ENCODE measurements at places on chromosomes 6 and 20. TPM values are rescaled to one million over a fixed set of nuclear protein-coding genes. Genes with fewer than 3 reads are reported as not detected.

The QKI gene
- 272 TPM for total RNA-seq

The OR10C1 gene
- total RNA-seq: not detected

The LAMP5 gene
- total RNA-seq: not detected

DNA sequence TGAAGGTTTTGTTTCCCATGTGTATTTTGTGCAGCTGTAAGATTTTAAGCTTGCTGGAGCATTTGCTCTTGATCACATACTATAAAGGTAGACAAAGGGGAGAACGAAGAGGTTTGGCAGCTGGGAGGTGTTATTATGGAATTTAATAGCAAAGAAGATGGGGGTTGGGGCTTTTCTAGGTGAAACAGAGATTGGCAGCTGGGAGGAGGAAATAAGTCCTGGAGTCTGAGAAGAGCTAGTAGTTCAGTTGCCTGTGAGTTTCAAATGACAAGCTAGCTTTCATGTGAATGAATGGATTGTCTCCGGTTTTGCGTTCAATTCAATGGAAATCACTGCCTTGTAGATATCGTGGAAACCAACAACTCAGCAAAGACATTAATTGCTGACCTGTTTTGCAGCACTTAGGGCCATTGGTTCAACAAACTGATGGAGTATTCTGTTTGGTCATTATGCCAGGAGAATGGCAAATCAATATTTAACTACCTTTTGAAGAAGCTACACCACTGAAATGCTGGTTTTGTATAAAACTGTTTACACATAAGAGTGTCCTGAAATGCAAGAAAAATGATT, 38.1 kb upstream of the FLRT3 start:
- DNase-seq: no peak

DNA sequence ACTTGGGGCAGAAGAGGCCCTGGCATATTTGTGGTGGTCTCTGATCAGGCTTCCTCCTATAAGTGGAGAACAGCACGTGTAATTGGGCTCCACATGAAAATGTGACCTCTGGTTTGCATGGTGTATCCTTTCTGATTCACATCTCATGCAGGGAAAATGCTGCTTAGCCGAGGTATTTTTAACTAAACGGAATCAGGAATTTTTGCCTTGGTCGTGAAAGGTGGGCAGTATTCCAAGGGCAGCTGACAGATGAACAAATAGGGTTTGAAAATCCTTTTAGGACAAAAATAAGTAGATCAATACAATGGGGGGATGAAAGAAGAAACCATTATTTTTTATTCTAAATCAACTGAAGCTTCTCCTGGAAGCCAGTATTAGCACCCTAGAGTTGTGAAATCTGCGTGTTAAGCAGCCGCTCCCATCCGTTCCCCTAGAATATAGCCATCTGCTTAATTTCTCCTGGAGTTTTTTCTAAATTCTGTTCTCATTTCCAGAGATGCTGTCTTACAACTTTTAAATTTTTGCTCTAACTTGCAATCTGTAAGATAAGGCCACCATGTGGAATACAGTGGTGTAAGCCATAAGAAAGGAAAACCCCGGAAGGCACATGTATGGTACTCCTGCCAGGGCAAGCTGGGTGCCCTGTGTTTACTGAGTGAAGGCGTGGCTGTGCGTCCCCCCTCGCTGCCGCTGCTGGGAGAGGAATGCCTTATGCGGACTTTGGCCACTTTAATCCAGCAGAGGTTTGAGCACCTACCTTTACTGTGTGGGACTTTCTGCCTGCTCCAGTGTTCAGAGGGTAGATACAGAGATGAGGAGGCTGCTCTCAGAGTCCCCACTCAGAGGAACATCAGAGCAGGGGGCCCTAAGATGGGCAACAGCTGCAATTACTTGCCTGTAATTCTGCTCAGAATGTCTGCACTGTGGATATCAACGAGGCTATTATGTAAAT, 52.4 kb downstream of the SYNJ2 start:
- DNase-seq: no peak

- DNase-seq: peak; percentile 38
These were observed 258.9 kb downstream of the COL12A1 start for GRCh38 chr6:74946961-74947360.

DNA sequence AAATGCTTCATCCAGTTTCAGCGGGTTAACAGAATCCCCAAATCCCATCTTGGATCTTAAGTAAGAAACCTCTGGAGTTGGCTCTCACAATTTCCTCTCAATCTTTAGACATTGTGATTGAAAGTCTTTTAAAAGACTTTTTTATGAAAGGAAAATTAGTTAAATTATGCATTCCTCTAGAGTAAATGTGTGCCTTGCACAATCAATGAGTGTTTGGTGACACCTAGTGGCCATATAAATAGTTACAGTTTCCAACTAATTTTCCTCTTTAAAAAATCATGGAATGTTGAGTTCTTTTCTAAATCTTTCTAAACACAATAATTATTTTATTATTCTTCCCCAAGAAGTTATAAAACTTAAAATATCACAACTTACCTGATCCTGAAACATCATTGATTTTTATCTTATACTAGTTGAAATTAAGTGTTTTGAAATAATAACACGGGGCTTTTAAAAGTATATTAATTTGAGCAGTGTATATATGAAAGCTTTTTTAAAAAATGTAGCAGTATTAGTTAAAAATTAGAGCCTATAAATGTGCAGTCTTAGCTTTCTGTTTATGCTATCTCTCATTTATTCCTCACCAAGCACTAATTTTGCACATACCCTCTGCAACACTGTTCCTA, 66.4 kb downstream of the PKHD1 start:
- DNase-seq: peak; percentile 45

DNA sequence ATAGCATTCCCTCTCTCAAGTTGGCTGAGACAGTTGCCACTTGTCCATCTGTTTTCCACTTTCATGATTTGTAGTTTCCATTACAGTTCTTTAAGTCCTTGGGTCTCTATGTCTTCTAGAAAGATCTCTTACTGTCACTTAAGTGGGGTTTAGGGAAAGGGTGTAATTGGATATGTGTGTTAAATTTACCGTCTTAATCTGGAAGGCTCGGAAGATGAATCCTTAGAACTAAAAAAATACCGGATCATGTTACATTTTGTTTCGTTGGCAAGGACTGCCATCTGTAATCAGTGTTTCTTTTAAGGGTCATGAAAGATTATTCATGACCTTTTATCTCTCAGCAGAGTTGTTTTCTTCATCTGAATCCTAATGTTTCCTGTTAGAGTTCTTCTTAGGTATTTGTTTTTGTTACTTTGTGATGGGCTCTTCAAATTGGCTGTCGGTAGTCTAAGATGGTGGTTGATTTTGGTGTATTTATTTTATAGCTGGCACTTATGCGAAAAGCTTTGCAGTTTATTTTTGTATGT, 21.8 kb upstream of the BTBD3 start:
- DNase-seq: no peak

GRCh38 chr6:34318499-34319470, 70.0 kb upstream of the SMIM29 start:
- no peak for DNase-seq

- DNase-seq: no peak
These were observed 780.3 kb downstream of the PHF3 start for GRCh38 chr6:64415926-64416325.

DNA sequence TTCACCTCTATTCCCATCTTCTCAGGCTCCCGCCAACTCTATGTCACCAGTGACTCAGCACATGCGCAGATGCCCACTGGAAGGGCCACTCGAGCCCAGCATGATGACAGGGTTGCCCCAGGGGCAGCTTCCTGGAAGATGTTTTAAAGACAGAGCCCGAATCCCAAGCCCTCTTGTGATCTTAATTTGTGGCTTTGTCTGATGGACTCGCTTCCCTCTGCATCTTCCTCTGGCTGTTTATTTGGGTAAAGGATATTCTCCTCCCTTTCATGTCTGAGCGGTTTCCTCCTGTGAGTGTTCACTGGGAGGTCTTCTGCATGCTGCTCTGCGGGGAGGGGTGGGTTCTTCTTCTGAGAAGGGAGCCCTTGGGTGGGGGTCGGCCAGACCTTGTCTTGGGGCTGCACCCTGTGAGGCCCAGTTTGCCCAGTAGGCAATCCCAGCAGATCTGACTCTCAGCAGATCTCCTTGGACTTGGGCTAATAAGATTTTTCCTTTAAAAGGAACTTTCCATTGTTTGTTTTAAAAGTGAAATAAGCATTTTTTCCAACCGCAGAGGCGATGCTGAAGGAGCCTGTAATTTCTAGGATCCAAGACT, 401.0 kb downstream of the CDC5L start:
- DNase-seq: no peak
